ENCODE measurements at places on chromosomes 2 and 18.

DNA sequence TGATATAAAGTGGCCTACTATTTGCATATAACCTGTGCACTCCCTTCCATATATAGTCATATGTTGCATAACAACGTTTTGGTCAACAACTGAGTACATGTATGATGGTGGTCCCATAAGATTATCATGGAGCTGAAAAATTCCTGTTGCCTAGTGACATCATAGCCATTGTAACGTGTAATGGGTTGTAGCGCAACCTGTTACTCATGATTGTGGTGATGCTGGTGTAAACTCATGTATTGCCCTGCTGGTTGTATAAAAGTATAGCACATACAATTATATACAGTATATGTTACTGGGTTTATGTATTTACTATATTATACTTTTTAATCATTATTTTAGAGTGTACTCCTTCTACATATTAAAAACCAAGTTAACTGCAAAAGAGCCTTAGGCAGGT lies 144.8 kb upstream of the IL1R2 start:
- no peak for DNase-seq

DNA sequence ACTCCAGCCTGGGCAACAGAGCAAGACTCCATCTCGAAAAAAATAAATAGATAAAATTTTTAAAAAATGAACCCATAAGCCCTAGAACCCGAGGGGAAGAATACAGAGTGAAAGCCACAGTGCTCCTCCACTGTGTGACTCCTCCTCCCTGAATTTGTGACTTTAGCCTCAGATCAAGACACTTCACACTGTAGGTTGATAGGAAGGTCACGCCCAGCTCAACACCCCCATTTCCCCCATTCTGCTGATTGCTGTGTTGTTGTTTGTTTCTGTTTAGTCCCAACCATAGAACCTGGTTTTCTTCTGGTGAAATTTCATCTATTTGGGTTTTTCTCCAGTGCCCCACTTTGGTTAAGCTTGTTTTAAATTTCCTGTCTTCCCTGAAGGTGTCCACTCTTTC lies 102.2 kb downstream of the VIT start:
- no peak for DNase-seq

GRCh38 chr2:59594671-59595222 lies 958.7 kb downstream of the BCL11A start:
- no peak for DNase-seq

GRCh38 chr2:233428008-233428407 lies 73.7 kb downstream of the DGKD start:
- no peak for DNase-seq

- DNase-seq, result no peak
Observed at GRCh38 chr2:121019071-121019470, 265.9 kb downstream of the TFCP2L1 start.

Data from stimulated activated CD4-positive, alpha-beta T cell treated with anti-CD3 and anti-CD28 coated beads, Interleukin-4, amount 100 ng/mL, for 4 hours (primary cell).